H1 (cell line): ENCODE measurements at places on chromosomes 12 and 14.

- H3K27ac ChIP-seq: no peak overlapping the region
- DNase-seq: no peak
- H3K4me1 ChIP-seq: no peaks in the 10 kb centered on the region
These were observed 22.4 kb downstream of the ARHGAP5 start for GRCh38 chr14:32099473-32099872.

GRCh38 chr12:2627076-2627834, 167.5 kb upstream of the FKBP4 start:
- peaks cover 25% of the 10 kb centered on the region for H3K4me1 ChIP-seq
- H3K36me3 ChIP-seq: no peaks in the 10 kb centered on the region
- no peak overlapping the region for H3K27ac ChIP-seq
- H3K27me3 ChIP-seq: no peaks in the 10 kb centered on the region

DNA sequence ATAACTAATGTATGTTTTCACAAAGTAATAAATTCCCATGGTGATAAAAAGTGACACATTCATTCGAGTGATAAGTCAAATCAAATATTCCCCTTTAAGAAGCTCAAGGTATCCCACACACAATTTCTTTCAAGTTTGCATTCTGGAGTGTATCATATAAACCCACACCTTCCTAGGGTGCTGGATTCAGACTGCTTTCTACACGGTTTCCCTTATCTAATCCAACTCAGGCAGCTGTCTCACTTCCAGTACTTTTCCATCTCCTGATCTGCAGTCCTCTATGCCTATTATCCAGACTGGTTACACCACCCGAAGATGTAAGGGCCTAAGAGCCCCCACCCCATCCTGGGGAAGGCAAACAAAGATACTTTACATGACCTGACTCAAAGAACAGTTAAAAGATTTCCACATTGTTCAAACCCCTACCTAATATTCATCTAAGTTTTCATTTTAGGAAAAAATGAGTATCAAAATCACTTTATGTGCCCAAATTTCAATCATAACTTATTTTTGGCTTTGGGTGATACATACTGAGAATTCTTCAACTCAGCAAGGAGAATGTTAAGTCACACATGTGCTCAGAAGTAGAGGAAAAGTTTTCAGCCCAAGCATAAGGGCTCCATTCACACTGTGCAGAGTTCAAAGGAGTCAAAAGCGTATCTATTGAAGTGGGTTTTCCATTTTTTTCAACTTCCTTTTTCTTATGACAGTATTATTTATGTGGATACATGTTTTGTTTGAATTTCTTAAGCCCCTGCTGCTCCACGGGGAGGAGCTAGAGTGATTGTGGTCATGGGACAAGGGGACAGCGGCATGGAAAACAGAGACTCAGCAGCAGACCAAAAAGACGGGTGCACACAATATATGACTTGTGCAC, 41.8 kb downstream of the CORO1C start:
- H3K4me3 ChIP-seq: no peak overlapping the region
- DNase-seq: no peak
- no peaks in the 10 kb centered on the region for H3K36me3 ChIP-seq
- H3K27ac ChIP-seq: no peak overlapping the region

DNA sequence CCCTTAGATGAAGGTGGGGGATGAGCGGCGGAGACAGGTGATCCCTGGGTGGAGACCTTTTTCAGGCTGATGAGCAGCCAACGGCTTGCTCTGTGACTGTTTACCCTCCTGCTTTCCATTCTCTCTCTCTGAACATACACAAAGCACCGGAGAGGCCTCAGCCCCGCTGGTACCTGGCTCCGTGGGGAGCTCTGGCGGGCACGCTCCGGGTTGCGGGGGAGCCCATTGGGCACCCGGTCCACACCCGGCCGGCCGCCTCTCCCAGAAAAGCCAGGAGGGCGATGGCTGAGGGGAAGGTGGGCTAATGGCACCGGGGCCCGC, 545 bp downstream of the SMARCC2 start:
- H3K4me3 ChIP-seq: peak overlapping the region; percentile 95
- peaks cover 30% of the 10 kb centered on the region for H3K36me3 ChIP-seq
- peaks cover 2% of the 10 kb centered on the region; the same call in 1 of the 2 replicates for H3K4me1 ChIP-seq
- DNase-seq: peak; percentile 73

- H3K4me3 ChIP-seq: no peak overlapping the region
- no peaks in the 10 kb centered on the region for H3K36me3 ChIP-seq
- DNase-seq: no peak
- H3K27ac ChIP-seq: no peak overlapping the region
- H3K4me1 ChIP-seq: no peaks in the 10 kb centered on the region
These were observed 1795.5 kb upstream of the FLRT2 start for GRCh38 chr14:83734431-83734830.

GRCh38 chr14:91412939-91413338, 4.7 kb downstream of the CCDC88C start:
- no peak for DNase-seq
- H3K4me3 ChIP-seq: no peak overlapping the region
- peaks cover 9% of the 10 kb centered on the region for H3K36me3 ChIP-seq
- peak overlapping the region; percentile 35; the same call in 1 of the 2 replicates for H3K27ac ChIP-seq
- H3K27me3 ChIP-seq: no peaks in the 10 kb centered on the region

DNA sequence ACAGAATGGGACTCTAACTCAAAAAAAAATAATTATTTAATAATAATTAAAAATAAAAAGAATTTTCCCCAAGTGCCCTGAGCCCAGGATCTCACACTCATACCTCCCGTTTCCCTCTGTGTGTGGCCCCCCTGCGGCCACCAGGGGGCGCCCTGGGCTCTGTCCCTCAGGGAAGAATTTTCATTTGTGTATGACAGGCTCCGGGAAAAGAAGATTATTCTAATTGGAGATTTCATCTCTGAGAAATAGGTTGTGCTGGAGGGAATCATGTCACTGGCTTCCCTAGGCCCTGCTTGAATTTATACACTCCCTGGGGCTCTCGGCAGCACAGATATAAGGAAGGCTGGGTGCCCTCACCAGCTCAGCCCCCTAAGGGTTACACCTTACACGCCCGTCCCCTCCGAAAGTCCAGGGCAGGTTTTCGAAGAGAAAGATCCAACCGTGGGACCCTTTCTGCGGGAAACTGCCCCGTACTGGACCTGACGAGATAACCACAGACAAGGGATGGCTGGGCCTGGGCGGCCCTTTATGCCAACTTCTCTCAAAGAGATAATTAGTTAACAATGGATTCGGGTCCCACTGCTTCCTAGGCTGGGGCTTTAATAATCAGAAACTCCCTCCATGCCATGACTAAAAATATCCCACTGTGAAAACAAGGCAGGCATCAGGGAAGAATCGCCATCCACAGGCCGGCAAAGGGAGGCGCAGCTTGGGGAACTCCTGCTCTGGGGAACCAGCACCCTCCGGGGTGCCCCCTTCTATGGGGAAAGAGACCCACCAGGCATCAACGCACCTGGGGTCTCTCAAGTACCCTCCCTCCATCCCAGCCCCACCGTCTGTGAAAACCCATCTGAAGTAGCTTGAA, 80.7 kb downstream of the KDM2B start:
- H3K27me3 ChIP-seq: no peaks in the 10 kb centered on the region
- DNase-seq: peak; percentile 88
- peaks cover 18% of the 10 kb centered on the region for H3K36me3 ChIP-seq
- H3K4me1 ChIP-seq: no peaks in the 10 kb centered on the region

DNA sequence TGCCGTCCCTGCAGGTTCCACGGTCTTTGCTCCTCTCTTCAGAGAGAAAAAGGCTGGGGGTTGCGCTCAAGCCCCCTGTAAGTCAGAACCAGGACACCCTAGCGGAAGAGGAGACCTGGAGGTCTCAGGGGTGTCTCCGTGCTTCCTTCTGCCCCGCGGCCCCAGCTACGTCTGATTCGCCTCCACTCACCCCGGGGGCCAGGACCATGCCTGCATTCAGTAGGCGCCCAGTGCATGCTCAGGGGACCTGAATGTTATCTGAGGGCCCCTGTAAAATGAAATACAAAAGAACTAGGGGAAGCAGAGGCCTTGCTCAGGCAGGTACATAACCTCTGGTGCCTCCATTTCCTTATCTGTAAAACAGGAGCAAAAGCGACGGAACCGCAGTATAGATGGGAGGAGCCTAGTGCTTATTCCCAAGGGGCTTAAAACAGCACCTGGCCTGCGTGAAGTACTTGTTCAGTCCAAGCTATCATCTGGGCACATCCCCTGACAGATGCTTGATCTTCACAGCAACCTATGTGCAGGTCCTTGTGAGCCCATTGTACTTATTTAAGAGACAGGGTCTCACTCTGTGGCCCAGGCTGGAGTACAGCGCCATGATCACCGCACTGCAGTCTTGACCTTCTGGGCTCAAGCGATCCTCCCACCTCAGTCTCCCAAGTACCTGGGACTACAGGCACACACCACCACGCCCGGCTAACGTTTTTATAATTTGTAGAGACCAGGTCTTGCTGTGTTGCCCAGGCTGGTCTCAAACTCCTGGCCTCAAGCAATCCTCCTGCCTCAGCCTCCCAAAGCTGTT, 110.3 kb upstream of the NCOR2 start:
- H3K27ac ChIP-seq: no peak overlapping the region
- peaks cover 3% of the 10 kb centered on the region; the same call in 1 of the 2 replicates for H3K4me1 ChIP-seq
- H3K4me3 ChIP-seq: no peak overlapping the region
- H3K36me3 ChIP-seq: no peaks in the 10 kb centered on the region

- peaks cover 6% of the 10 kb centered on the region; the same call in 1 of the 2 replicates for H3K4me1 ChIP-seq
- no peaks in the 10 kb centered on the region for H3K27me3 ChIP-seq
- no peak overlapping the region for H3K4me3 ChIP-seq
- no peak for DNase-seq
These were observed 101.2 kb downstream of the CNTN1 start for GRCh38 chr12:40793471-40793870.

- no peaks in the 10 kb centered on the region for H3K27me3 ChIP-seq
- no peaks in the 10 kb centered on the region for H3K4me1 ChIP-seq
- no peaks in the 10 kb centered on the region for H3K36me3 ChIP-seq
- DNase-seq: no peak
- H3K4me3 ChIP-seq: no peak overlapping the region
- no peak overlapping the region for H3K27ac ChIP-seq
These were observed 115.4 kb upstream of the FOXG1 start for GRCh38 chr14:28651148-28651547.

DNA sequence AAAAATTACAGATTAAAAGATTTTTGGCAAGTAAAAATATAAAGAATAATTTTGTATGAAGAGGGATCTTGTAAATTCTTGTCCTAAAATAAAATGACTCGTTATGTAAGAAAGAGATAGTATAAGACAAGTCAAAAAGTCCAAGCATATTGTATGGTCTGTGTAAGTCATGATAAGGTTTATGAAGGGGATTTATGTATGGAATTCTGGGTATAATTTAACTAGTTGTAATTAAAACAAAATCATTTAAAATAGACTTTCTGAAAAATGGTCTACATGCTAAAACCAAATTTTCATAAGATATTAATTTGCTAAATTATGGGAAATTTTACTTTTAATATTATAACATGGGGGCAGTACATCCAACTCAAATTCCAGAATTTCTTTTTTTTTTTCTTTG, 17.6 kb upstream of the PEX5 start:
- H3K36me3 ChIP-seq: no peaks in the 10 kb centered on the region
- no peak overlapping the region for H3K27ac ChIP-seq
- no peaks in the 10 kb centered on the region for H3K27me3 ChIP-seq
- H3K4me1 ChIP-seq: no peaks in the 10 kb centered on the region
- DNase-seq: no peak

DNA sequence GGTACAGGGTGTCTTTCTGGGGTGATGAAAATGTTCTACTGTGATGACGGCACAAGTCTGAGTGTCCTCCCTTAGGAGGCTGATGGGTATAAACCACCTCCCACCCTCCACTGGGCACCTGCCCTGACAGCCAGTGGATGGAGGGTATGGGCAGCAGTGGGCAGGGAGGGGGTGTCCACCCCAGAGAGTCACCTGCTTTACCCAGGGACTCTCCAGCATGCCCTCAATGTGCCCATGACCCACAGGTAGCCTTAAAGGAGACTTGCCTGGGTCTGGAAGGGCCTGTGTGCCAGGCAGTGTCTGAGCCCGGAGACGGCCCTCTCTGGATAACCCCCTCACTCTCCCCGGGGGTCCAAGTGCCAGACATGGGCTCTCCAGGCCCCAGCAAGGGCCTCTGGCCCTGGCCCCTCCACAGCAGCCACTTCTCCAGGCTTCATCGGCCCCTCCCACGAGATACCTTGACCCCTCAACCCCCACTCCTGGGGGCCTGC, 38.8 kb downstream of the CCNK start:
- no peaks in the 10 kb centered on the region for H3K27me3 ChIP-seq
- no peak for DNase-seq
- H3K36me3 ChIP-seq: no peaks in the 10 kb centered on the region
- H3K27ac ChIP-seq: no peak overlapping the region
- H3K4me1 ChIP-seq: peaks cover 24% of the 10 kb centered on the region
- H3K4me3 ChIP-seq: no peak overlapping the region

- no peaks in the 10 kb centered on the region for H3K36me3 ChIP-seq
- no peak within 1 kb of the TSS for H3K27ac ChIP-seq
- 0 out of 2 replicates have a peak, but pooled peaks cover 4% of the 10 kb centered on the region for H3K27me3 ChIP-seq
These were observed at the start of gene ACOT4 for GRCh38 chr14:73591690-73592449. Gene ACOT4 (plus strand): TSS chr14:73591873. CDS start chr14:73591960, 87 bp downstream.

DNA sequence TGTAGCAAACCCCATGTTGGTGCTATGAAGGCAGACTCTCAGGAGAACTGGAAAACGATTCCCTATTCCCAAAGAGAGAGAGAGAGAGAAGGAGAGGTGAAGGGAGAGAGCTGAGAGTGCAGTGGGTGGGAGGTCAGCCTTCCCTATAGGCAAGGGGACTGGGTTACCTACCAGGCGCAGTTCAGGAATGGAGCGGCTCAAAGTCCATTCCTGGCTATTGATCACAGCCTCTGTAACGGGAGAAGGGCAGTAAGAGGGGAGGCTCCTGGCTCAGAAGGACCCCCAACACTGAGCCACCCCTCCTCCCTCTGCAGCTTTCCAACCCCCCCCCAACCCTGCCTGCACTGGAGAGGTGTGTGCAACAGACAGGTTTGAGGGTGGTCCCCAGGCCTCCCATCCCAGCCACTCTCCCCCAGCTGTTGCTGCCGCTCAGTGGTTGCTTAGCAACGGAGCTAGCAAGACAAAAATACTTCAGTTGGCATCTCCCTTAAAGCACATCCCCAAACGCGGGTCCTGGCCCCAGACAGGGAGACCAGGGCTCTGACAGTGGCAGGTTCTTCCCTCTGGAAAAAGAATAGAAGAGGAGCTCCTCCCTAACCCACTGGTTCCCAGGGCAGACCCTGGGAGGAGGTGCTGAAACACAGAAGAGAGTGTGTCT, 3.2 kb downstream of the AGAP2 start:
- no peaks in the 10 kb centered on the region for H3K36me3 ChIP-seq
- no peak overlapping the region for H3K27ac ChIP-seq
- no peak for DNase-seq
- H3K4me3 ChIP-seq: no peak overlapping the region; the same call in 1 of the 2 replicates
- H3K27me3 ChIP-seq: peaks cover 49% of the 10 kb centered on the region
- peaks cover 10% of the 10 kb centered on the region; the same call in 1 of the 2 replicates for H3K4me1 ChIP-seq

DNA sequence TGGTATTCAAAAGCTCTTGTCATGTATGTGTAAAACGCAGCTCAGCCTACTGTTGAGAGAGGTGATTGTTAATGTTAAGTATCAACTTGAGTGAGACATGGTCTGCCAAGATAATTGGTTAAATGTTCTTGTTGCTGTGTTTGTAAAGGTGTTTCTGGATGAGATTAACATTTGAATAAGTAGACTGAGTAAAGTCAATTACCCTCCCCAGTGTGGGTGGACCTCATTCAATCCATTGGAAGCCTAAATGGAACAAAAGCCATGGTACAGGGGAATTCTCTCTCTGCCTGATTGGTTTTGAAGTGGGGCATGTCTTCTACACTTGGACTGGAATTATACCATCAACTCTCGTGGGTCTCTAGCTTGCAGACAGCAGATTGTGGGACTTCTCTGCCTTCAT, 63.8 kb upstream of the RERGL start:
- no peaks in the 10 kb centered on the region for H3K27me3 ChIP-seq
- no peak overlapping the region for H3K27ac ChIP-seq
- H3K4me1 ChIP-seq: peaks cover 3% of the 10 kb centered on the region; the same call in 1 of the 2 replicates
- H3K36me3 ChIP-seq: no peaks in the 10 kb centered on the region
- no peak for DNase-seq
- H3K4me3 ChIP-seq: no peak overlapping the region
